Stimulated activated CD4-positive, alpha-beta T cell treated with anti-CD3 and anti-CD28 coated beads, Interleukin-1b, Interleukin-23, amount 100 ng/mL, for 4 hours (primary cell): ENCODE measurements at places on chromosomes 13 and 19.

- DNase-seq: no peak
Observed at GRCh38 chr19:18385675-18386542, at the start of gene GDF15. TSS of gene GDF15 (plus strand) at chr19:18386158. CDS start at chr19:18386190, 32 bp downstream.

DNA sequence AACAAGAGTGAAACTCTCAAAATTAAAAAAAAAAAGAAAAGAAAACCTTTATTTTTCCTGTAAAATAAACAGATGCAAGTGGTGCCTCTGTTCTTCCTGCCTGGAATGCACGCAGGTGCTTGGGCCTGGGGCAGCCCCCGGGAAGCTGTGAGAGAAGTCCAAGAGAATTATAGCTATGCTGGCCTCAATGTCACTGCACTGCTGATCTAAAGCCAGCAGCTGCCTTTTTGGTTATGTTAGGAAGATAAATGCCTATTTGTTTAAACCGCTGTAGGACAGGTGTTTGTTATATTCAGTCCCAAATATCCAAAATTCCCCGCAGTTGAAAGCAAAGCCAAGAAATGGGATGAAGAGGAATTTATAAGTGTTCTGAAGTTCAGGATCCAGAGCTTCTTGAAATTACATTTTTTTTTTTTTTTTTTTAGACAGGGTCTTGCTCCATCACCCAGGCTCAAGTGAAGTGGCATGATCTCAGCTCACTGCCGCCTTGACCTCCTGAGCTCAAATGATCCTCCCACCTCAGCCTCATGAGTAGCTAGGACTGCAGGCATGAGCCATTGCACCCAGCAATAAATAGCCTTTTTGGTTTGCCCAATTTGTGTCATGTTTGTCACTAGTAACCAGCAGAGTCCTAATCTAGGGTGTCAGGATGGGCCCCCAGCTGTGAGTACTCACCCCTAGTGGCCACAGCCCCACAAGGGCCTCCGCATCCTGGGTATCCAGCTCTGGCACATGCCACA lies 2.2 kb downstream of the RINL start:
- DNase-seq: no peak

- DNase-seq: no peak
Observed at GRCh38 chr19:10189616-10190015, 5.1 kb downstream of the DNMT1 start.

- peak; percentile 32 for DNase-seq
Observed at GRCh38 chr19:15466851-15467733, 2.7 kb upstream of the RASAL3 start.

DNA sequence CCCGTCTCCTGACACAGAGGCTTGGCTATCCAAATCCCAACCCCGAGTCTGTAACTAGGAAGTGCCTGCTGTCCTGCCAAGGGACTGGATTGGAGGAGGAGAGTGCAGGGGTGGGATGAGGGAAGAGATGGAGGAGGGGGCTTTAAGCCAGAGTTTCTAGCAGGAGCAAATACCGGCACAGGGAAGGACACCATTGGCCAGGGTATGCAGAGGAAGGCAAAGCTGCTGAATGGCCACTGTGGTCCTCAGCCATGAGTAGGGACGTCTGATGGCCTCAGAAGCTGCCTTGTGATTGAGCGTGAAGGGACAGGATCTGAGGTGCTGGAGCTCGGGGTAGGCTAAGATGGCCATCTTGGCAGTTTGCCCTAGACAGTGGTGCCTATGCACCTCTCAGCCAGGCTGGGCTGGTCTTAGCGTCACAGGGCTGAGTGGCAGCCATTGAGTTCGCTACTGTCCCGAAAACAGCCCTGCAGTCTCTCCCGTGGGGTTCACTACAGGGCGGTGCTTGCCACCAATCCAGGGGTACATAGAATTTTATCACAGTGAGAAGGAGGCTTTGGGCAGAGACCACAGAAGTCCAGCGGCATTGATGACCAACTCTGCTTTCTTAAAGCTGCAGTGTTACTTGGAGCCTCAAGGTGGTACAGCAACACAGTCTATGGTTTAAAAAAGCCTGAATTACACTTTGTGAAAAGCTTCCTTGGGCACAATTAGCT lies 61.8 kb downstream of the AKAP11 start:
- DNase-seq: no peak

DNA sequence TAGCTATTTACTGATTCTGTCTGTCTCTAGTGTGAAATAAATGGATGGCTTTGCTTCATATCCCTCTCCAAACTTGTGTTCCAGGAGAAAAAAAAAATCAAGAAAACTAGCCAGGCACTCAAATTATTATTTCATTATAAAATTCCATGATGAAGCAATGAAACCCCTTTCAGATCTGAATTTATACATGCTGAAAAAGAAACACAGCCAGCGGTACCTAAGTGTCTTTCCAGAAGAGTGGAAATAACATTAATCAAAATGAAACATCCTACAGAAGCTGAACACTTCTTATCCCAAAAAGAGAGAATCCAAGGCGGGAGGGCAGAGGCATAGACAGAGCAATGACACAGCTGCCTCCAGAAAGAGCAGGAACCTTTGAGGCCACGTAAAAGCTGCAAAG lies 15.9 kb downstream of the ENOX1 start:
- DNase-seq: no peak

GRCh38 chr13:113500530-113501265 lies 10.2 kb upstream of the DCUN1D2 start:
- no peak for DNase-seq

GRCh38 chr19:40806423-40807146 lies 7.6 kb downstream of the EGLN2 start:
- DNase-seq: peak; percentile 68

DNA sequence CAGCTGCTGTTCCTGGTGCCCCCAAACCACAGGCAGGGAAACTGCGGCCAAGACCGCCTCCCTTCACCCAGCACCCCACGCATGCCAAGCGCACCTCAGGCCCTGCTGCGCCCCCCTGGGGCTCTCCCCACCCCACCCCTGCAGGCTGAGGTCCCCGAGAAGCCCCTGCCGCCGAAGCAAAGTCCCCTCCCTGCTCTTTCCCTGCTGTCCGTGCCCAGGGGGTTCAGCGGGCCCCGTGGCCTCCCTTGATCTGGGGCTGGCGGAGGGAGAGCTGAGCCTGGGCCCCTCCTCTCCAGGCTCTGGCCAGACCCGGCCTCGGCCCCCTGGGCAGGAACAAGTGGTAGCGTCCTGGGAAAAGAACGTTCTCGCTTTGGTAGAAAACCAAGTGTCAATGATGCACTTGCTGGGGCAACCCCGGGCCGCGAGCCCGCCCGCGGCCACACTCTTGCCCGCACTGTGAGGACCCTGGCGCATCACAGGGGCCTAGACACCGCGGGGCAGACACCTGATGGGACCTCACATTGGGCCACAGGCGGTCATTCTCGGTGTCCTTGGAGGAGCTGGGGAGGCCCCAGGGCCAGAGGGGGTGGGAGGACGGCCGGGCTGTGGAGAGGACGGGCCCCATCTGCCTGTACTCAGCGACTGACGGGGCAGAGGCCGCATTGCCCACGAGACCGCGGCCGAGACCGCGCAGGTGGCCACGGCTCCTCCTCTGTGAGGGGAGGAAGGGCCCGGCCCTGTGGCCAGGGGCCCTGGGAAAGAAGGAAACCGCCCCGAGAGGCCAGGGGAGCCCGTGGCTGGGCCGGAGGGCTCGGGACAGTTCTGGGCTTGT lies 29.0 kb downstream of the GPX4 start:
- DNase-seq: no peak

DNA sequence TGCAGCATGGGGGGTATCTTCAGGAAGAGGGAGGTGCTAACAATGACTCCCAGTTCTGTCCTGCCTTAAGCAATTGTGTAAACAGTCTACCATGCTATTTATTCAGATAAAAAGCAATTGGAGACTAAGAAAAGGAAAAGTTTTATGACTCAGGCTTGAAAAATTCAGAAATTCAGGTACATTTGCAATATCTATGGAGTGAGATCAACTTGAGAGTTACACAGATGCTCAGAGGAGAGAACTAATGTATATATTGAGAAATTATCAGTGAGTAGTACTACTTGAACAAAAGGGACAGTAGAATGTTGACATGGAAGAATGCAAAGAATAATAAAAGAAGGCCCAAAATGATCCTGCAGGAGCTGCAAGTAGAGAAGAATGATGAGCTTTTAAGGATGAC lies 277.6 kb upstream of the DACH1 start:
- no peak for DNase-seq

GRCh38 chr19:54526972-54527371 lies 24.3 kb downstream of the LAIR2 start:
- DNase-seq: no peak
